ENCODE measurements at places on chromosomes 11 and 22. TPM values are rescaled to one million over a fixed set of nuclear protein-coding genes. Genes with fewer than 3 reads are reported as not detected.

DNA sequence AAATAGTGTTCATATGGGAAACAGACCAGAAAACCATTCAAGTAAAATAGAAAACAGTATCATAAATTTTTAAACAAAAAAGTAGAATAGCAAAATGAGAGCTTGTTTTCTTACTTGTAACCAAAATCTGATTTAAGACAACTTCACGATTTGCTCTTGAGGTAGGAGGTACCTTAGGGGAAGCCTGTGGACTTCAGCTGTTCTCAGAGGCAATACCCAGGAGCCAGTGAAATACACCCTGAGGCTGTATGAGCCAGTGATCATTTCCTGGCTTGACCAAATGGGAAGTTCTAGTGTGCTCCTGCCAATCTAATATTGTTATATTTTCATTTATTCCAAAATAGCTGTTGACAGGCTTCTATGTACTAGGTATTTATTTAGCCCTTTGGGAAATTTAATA lies 104.8 kb downstream of the ARHGAP42 start:
- no peak for DNase-seq
- no peaks in the 10 kb centered on the region for H3K27me3 ChIP-seq
- no peaks in the 10 kb centered on the region for H3K4me1 ChIP-seq
- no peaks in the 10 kb centered on the region for H3K36me3 ChIP-seq
- no peak overlapping the region for H3K4me3 ChIP-seq

OR51B2 gene
- not detected for total RNA-seq

DNA sequence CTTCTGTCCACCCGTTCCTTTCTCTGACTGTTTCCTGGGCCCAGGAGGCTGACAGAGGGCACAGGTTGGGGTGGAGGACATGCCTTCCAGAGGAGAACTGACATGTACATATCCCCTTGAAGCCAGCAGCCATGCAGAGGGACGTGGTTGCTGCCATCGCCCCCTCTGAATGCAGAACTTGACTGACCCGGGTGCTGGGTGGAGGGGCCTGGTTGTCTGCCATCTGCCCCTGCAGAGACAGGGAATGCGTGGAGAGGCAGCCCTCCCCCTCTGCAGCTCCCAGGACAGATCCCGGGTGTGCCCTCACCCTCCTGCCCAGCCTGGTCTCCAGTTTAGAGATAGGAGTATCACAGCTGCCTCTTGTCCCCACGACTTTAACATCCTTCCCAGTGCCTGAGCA lies 383.0 kb upstream of the B3GAT1 start:
- H3K36me3 ChIP-seq: no peaks in the 10 kb centered on the region
- peaks cover 10% of the 10 kb centered on the region for H3K27me3 ChIP-seq
- H3K27ac ChIP-seq: no peak overlapping the region
- no peak for DNase-seq

GRCh38 chr11:120184946-120185705 lies 25.7 kb upstream of the OAF start:
- H3K4me3 ChIP-seq: no peak overlapping the region
- H3K27ac ChIP-seq: no peak overlapping the region
- no peak for DNase-seq

GRCh38 chr22:44431256-44431655 lies 66.8 kb downstream of the RTL6 start:
- no peak overlapping the region for H3K4me3 ChIP-seq
- DNase-seq: no peak
- no peaks in the 10 kb centered on the region for H3K36me3 ChIP-seq
- H3K27me3 ChIP-seq: peaks cover 1% of the 10 kb centered on the region
- no peak overlapping the region for H3K27ac ChIP-seq

DNA sequence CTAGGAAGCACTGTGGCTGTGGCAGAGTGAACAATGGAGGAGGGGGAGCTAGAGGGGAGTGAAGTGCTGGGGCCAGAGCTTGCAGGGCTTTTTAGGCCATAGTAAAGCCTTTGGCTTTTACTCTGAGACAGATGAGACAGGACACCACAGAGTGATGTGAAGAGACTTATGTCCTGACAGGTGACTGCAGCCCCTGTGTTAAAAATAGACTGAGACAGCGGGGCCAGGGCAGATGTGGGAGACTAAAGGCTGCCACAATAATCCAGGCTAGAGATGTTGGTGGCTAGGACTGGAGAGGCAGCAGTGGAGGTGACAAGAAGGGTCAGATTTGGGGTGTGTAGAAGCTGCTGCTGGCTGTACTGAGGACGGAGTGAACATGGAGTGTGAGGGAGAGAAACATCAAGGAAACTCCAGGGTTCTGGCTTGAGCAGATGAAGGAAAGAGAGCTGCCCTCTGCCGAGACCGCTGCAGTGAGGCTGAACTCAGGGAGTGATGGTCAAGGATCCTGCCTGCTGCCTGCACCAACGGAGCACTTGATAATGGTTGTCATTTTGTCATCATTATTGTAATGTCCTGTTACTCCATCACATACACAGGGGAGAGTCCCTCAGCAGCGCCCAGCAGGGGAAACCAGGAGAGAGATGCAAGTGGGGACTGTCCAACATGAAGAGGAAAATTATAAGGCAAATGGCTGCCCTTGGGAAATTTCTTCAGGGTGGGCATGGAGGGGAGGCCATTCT lies 27.4 kb downstream of the SLC43A1 start:
- H3K4me1 ChIP-seq: peaks cover 3% of the 10 kb centered on the region
- H3K4me3 ChIP-seq: no peak overlapping the region
- no peak overlapping the region for H3K27ac ChIP-seq
- DNase-seq: no peak
- peaks cover 60% of the 10 kb centered on the region for H3K36me3 ChIP-seq

GRCh38 chr11:95230810-95231126 lies 234 bp downstream of the SESN3 start:
- peaks cover 57% of the 10 kb centered on the region for H3K4me1 ChIP-seq
- no peak overlapping the region for H3K4me3 ChIP-seq
- no peak for DNase-seq
- H3K27me3 ChIP-seq: no peaks in the 10 kb centered on the region
- H3K27ac ChIP-seq: no peak overlapping the region

DNA sequence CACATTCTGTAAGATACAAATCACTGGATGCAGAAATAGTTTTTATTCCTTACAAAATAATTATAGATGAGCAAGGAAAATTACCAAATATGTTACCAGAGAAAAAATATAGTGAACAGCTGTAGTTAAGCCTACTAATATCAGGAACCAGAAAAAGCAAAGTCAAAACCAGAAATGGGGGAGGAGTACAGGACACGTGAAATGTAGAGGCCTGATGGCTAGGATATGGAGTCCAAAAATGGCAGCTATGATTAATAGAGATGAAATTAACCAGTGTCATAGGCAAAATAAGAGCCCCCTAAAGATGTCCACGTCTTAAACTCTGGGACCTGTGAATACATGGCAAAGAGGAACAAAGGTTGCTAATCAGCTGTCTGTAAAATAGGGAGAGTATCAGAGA lies 34.1 kb downstream of the MRE11 start:
- no peaks in the 10 kb centered on the region for H3K4me1 ChIP-seq
- no peak for DNase-seq
- H3K36me3 ChIP-seq: peaks cover 53% of the 10 kb centered on the region
- H3K27ac ChIP-seq: no peak overlapping the region
- H3K4me3 ChIP-seq: no peak overlapping the region

DNA sequence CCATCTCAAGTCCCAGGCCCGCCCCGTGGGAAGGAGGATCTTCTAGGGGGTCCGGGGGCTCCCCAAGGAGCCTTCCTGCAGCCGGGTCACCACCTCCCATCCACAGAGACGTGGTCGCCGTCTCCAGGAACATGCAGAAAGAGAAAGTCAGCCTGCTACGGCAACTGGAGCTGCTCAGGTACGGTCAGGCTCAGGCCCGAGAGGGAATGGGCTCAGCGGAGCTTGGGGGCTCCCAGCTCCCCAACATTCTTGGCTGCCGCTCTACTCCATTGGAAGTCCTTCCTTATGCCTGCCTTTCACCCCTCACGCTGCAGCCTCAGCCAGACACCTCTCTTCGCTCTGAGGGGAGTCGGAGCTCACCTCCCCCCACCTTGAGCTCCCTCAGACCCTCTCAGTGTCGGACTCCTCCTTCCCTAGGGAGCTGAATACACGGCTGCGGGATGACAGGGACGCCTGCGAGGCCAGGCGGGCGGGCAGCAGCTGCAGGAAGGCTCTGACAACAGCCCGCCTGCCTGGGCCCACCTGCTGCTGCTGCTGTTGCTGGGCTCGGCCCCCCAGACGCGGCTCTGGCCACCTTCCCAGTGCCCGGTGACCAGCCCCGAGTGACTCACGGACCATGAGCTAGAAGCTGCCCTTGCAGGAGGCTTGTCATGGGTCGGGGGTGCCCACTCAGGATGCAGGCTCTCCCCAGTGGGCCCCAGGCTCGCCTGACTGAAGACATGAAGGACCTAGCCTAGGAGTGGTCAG lies 1.5 kb upstream of the CD151 start:
- peaks cover 33% of the 10 kb centered on the region for H3K4me1 ChIP-seq
- H3K27me3 ChIP-seq: peaks cover 35% of the 10 kb centered on the region

DNA sequence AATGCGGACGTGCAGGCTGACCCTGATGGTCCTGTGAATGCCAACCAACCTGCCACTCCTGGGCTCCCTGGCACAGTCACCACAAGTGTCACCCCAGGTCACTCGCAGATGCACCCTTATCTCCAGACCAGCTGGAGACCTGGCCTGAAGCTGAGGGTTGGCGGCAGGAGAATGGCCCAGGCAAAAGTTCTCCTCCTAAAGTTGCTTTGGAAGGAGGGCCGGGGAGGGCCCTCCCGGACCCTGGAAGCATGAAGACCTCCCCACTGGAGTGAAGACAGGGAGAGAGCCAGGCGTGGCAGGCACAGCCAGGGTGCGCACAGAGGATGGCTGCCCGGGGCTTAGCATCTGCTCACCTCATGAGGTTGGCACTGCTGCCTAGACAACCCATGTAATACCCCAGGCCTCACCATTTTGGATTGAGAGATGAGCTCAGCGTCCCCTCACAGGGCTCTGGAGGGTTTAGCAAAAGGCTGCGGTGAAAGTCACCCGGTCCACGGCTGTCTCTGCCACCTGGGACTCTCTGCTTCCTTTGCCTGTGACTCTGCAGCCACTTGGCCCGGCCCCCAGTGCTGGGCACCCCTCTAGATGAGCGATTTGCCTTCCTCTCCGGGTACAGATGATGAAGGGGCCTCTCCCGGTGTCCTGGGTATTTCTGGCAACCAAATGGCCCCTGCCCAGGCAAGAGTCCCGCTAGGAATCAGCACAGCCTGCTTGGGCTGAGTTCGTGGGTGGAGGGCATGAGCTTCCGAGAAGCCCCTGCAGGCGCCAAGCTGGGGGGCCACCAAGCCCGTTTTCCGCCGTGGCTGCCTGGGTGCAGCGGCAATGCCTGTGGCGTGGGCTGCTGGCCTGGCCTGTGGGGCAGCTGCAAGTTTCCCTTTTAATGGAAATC lies 48.3 kb upstream of the SEPTIN5 start:
- H3K36me3 ChIP-seq: no peaks in the 10 kb centered on the region
- no peak overlapping the region for H3K27ac ChIP-seq
- peaks cover 9% of the 10 kb centered on the region for H3K27me3 ChIP-seq
- H3K4me1 ChIP-seq: no peaks in the 10 kb centered on the region

DNA sequence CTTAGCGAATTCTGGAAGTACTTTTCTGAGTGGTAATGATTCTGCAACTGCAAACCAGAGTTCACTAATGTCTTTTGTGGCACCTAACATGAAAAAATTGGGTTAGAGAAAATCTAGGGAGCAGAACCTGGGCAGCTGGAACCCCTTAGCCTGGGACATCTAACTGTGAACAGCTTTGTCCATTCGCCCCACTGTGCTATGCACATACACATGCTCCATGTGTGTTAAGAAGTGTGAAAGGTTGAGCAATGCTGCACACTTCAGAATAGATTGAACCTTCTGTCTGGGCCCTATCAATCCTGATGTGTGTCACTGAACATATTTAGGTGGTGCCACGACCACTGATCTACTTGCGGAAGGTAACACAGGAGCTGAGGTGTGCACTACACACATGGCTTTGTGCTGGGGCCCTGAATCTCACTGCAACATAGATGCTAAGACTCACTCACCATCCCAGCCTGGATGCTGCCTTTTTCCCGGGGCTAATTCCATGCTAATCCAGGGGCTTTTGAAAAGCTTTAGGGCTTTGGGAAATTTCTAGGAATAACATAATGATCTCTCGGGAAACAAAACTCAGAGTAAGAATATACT lies 976.2 kb downstream of the NTM start:
- no peaks in the 10 kb centered on the region for H3K36me3 ChIP-seq
- H3K27ac ChIP-seq: no peak overlapping the region
- no peak overlapping the region for H3K4me3 ChIP-seq
- no peak for DNase-seq
- no peaks in the 10 kb centered on the region for H3K4me1 ChIP-seq

GRCh38 chr11:60056349-60056969 lies at the start of gene MS4A3:
TSS of gene MS4A3 (plus strand) at chr11:60056665. CDS start at chr11:60061161, 4,496 bp downstream.
- no peaks in the 10 kb centered on the region for H3K36me3 ChIP-seq
- H3K4me1 ChIP-seq: peaks cover 2% of the 10 kb centered on the region

- peaks cover 4% of the 10 kb centered on the region for H3K4me1 ChIP-seq
- no peaks in the 10 kb centered on the region for H3K36me3 ChIP-seq
- no peak overlapping the region for H3K27ac ChIP-seq
- no peak overlapping the region for H3K4me3 ChIP-seq
Observed at GRCh38 chr11:71580057-71581003, 2.3 kb downstream of the KRTAP5-11 start.

Measured in activated CD4-positive, alpha-beta memory T cell treated with anti-CD3 and anti-CD28 coated beads for 36 hours (primary cell).